Testis (tissue), 5 donors: ENCODE measurements at places on chromosomes 6 and 20.

DNA sequence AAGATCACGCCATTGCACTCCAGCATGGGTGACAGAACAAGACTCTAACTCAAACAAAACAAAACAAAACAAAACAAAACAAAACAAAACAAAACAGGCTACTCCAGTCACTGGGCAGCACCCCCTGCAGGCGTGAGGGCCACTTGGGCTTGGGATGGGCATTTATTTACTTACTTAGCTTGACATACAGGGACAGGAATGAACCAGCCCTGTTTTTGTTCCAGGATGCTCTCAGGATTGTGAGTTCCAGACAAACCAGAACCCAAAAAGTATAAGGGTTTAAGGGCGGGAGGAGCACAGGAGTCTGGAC is 4.0 kb upstream of the PTPN1 start:
- no peak for DNase-seq

DNA sequence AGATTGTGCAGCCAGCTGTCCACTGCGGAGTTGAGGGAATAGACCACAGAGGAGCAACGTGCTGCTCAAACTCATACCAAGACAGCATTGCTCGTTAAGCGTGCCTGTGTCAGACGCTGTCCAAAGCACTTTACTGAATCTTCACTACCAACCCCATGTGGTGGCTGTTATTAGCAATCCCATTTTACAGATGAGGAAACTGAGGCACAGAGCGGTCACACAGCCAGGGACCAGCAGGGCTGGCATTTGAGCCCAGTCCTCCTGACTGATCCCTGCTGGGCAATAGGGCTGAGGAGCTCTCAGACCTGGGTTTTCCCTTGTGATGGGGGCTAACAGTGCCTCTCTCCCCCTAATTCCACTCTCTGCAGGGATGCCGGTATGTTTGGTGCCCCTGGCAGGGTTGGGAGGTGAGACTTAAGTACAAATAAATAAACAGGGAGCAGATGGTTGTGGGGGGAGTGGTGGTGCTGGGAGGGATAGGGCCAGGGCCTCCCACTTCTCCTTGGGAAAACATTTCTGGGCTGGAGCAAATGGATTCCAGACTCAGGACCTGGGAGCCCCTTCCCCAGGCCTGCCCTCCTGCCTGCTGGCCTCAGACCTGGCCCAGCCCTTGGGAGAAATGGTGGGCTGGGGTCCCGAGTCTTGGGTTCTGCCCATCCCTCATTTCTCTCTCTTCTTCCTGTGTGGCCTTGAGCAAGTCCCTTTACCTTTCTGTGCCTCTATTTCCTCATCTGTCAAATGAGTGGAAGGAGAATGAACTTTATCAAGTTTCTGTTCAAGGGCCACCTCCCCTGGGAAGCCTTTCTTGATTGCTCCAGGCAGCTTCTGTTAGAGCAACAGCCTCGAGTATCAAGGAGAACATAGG is 17.7 kb downstream of the SRXN1 start:
- DNase-seq = no peak

DNA sequence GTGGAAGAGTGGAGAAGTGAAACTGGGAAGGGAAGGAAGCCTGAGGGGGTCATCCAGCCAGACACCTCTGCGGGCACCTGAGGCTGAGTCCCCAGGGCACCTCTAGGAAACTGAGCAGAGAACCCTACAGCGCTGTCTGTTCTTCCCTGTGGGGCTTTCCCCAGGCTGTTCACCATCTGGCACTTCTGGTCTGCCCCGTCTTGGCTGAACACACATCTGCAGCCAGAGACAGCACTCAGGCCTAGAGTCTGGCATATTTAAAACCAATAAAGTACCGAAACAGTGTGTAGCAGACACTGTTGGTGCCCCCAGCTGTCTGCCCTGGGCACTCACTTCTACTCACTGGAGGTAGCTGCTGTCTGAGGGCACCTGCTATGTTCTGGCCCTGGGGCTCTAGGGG is 9.4 kb upstream of the ARFGEF2 start:
- DNase-seq = no peak

DNA sequence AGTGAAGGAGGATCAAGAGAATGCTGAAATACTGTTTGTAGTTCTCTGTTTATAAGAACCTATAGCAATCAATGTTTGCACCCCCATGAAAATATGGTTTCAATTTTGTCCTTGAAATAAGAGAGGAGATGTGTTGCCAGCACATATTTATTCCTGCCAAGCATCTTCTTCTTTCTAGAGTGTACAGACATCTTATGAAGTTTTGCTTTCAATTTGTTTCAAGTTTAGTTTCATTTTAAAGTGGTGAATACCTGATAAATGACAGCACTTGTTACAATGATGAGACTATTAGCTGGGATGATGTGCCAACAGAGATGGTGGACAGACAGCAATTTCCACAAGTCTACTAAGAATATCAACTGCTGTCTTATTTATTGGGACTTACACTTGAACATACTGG is 39.2 kb upstream of the CENPW start:
- DNase-seq = no peak

DNA sequence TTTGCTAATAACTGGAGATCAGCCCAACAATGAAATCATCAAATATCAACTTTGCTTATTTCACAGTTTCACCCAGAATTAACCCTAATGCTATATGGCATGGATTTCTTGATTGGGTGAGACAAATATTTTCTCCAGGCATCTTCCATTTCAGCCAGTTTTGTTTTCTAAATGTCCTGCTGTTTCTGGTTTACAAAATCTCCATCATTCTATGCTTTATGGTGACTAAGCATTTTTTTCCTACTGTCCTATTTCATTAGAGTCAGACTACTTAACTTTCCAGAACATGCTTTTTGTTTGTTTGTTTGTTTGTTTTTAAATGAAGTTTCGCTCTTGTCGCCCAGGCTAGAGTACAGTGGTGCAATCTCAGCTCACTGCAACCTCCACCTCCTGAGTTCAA is 59.5 kb upstream of the EXOC2 start:
- no peak for DNase-seq

DNA sequence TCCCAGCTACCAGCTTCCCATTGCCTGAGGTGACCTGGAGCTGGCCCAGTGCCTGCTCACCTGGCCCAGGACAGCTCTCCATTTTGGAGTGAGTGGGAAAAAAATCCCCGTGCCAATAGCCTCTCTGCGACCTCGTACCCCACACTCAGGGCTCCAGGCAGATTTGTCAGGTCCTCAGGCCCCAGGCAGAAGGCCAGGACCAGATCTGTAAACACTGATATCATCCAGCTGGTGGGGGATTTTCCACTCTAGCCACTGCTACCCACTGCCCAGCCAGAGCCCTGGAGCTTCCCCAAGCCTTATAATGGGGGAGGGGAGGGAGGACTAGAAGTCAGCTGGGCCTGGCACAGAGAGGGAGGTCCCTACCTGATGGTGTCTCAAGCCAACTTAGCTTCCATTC is 1.3 kb upstream of the PGC start:
- DNase-seq = no peak

- DNase-seq = no peak
Measured at GRCh38 chr6:131060311-131060710, 2.7 kb downstream of the EPB41L2 start.

DNA sequence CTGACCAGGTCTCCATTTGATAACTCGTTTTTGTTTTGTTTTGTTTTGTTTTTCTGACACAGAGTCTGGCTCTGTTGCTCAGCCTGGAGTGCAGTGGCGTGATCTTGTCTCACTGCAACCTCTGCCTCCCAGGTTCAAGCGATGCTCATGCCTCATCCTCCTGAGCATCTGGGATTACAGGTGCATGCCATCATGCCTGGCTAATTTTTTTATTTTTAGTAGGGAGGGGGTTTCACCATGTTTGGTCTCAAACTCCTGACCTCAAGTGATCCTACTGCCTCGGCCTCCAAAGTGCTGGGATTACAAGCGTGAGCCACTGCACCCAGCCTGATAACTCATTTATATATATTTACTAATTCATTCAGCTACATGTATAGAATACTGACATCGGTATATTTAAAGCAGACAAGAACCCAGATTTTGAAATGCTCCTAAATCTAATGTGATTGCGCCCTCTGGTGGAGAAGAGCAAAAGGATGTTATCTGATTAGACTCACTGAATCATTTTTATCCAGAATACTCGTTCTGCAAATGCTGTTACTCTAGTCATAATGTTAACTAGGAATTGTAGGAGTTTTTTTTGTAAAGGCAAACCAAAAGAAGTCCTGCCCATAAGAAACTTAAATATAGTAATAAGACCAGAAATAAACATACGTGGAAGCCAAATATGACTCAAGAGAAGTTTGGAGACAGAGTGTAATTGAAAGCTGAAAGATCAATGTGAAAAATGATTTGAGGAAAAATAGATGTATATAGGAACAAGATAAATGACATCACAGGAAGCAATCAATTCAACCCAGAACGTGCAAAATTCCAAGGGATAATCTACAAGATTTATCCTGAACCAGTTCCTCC is 5.3 kb upstream of the COL12A1 start:
- DNase-seq = peak; percentile 83

DNA sequence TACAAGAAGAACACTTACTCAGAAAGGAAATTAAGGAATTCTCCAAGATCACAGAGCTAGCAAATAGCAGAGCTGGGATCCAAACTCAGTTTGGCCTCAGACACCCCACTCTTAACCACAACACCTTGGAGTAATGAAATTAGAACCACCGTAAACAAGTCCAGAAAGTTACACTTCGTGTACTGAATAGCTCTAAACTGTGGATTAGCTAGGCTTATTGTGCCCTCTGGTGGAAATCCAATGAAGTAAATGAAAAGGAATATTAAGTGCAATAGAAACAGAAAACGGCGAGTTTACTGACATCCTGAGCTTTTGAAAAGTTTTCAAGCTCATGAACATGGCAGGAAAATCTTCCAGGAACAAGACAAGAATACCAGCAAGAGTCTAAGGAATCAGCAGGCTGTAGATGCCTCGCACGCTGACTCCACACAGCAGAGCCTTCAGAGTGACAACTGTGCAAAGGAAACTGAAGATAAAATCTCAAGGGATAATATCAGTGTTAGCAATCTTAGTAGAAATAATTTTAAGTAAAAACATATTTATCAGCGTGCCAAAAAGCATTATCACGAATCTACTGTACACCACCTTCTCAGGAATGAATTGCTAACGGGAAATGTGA is 34.6 kb downstream of the FBXO5 start:
- DNase-seq = no peak

GRCh38 chr6:107692351-107692750 is 131.8 kb downstream of the SCML4 start:
- DNase-seq = no peak

DNA sequence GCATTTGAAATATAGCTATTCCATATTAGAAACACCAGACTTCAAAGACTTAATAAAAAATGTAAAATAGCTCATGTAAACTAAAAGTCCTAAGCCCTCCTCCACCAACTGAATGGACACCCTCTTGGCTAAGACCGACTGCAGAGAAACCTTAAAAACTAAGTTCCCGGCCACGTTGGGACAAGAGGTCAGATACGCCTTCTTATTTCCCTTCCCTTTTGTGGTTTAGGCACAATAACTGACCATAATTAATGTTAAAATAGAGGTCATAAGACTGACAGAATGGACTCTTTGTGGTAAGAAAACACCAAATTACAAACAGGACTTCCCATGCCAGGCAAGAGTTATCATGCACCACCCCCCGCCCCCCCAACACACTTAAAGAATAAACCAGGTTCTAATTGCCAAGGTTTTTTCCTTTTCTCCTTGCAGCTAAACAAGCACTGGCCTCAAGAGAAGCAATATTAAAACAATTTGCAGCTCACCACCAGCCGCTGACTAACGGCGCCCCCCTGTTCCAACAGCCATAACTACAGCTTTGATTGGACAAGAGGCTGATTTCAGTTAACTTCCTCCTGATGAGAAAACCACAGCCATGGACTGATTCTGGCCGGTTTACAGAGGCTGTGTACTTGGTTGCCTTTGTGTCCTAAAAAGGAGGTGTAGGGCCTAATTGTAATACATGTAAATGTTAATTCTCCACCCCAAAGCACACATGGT is 10.7 kb upstream of the LAMP5 start:
- DNase-seq = no peak

DNA sequence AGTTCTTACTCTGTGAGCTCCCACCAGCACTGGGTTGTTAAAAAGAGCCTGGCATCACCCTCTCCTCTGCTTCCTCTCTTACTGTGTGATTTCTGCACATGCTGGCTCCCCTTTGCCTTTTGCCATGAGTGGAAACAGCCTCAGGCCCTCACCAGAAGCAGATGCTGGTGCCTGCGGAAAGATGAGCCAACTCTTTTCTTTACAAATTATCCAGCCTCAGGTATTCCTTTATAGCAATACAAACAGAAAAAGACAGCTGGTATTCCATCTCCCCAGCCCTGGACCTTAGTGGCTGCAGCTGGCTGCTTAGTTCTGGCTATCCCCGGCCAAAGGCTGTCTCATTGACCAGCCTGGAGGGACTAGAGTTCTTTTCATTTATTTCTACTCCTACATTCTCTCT is 129.1 kb downstream of the IMPG1 start:
- DNase-seq = no peak

DNA sequence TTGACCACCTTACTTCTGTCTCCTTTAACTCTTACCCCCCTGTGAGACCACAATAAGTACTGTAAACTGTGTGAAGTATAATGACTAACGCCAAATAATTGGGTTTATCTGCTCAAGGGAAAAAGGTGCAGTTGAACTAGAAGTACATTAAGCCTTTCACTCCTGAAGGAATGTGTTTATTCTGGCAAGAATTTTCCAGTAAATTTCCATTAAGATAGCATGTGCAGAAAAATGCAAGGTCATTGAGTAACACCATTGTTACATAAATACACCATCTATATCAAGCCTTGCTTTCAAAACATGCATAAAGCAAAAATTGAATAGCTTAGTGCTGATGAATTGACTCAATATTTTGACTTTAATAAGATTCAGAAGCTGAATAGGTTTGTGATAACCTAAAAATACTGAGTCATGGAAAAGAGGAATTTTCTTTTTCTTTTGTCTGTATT is 65.4 kb downstream of the ARHGAP18 start:
- no peak for DNase-seq

- DNase-seq = no peak
Measured at GRCh38 chr20:38387953-38388352, 41.7 kb downstream of the LBP start.

- DNase-seq = no peak
Measured at GRCh38 chr6:44539701-44540355, 152.3 kb downstream of the CDC5L start.

- DNase-seq = no peak
Measured at GRCh38 chr6:137150072-137150471, 23.4 kb downstream of the IL22RA2 start.
